Left lobe of liver (tissue), 2 donors: ENCODE measurements at places on chromosomes 1 and 21.

- DNase-seq = no peak
Observed at GRCh38 chr1:117674521-117675400, 68.9 kb downstream of the TENT5C start.

DNA sequence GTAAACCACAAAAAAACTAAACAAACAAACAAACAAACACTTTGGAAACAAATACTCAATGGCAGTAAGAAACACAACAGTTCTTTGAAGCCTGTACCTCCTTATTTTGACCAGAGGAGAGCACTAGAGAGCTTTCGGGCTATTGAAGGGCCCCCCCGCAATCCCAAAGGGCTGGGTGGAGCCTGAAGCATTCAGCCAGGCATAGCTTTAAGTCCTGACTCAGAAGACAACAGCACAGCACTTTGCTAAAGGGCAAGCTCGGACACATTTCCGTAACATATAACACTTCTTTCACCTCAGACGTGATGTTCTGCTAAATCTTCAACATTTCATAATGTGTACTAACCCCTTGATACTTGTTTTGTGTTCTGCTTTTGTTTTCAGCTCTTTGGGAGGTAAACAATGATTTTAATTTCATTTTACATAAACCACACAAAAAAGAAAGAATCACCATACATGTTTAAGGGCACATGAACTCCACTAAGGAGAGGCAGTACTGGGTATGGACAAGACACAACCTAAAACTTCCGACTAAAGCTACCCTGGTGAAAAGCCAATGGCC, 9.7 kb upstream of the SHCBP1L start:
- peak; percentile 72 for DNase-seq

- DNase-seq = no peak
Observed at GRCh38 chr1:226405411-226405988, 2.4 kb downstream of the PARP1 start.

DNA sequence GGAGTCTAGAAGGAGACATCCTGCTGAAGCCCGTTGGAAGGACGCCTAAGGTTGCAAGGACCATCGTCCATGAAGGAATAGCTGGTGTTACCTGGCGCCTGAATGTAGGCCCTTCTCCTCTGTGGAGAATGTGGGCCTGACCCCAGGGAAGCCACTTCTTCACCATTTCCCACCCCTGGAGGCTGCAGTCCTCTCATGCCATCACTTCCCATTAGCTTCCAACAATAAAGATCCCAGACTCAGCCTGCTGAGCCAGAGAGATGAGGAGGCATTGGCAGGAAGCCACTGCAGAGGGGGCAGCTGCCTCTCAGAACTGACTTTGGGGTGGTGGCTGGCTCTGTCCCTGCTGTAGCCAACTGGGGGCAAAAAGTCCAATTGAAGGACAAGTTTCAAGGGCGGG, 21.3 kb upstream of the KCNE2 start:
- no peak for DNase-seq

DNA sequence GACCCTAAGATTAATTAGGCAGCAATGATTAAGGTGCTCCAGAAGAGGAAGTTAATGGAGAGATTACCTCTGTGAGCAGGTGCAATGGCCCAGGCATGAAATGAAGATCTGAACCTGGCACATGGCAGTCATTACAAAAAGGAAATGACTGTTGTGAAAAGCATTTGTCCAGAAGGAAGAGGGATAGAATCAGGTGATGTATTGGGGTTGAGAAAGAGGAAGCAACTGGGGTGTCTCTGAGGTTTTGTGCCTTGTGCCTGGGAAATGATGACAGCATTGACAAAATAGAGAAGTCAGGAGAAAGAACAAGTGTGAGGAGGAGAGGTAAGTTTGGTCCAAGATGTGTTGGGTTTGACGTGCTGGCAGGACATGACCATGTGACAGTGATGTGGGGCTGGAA, 5.6 kb downstream of the CRCT1 start:
- DNase-seq = no peak

- DNase-seq = no peak
Observed at GRCh38 chr1:54167422-54168139, 14.8 kb upstream of the CDCP2 start.

DNA sequence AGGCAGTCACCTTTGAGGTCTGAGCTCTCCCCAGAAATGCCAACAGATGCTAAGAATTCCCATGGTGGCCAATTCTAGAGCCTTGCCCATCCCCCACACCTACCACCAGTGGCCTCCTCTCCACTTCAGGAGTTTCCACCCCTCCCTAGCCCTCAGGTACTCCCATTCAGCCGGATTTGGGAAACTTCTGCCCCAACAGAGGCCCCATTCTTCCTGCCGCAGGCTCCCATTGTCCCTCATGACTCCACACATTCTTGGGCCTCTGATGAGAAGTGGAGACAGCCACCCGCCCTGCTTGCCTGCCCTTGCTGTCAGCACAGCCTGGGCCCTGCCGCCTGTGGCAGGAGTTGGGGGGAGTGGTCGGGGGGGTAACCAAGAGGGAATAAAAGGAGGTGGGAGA, 4.6 kb downstream of the BLACAT1 start:
- DNase-seq = no peak

DNA sequence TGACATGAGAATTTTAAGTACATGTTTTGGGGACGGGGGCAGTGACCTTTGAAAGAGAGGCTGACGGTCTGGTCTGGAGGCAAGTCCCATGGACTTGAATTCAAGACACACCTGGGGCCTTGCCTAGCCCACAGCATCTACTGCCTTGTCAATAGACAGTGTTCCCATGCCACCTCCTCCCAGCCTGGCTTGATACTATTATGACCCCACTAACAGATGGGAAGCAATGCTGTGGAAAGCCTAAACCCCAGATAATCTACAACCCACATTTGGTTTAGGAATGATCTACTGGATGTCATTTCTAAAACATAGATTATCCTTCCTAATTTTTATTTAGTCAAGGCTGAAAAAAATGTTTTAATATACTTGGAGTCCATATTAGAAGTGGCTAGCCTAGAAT, 17.8 kb upstream of the NFASC start:
- no peak for DNase-seq

DNA sequence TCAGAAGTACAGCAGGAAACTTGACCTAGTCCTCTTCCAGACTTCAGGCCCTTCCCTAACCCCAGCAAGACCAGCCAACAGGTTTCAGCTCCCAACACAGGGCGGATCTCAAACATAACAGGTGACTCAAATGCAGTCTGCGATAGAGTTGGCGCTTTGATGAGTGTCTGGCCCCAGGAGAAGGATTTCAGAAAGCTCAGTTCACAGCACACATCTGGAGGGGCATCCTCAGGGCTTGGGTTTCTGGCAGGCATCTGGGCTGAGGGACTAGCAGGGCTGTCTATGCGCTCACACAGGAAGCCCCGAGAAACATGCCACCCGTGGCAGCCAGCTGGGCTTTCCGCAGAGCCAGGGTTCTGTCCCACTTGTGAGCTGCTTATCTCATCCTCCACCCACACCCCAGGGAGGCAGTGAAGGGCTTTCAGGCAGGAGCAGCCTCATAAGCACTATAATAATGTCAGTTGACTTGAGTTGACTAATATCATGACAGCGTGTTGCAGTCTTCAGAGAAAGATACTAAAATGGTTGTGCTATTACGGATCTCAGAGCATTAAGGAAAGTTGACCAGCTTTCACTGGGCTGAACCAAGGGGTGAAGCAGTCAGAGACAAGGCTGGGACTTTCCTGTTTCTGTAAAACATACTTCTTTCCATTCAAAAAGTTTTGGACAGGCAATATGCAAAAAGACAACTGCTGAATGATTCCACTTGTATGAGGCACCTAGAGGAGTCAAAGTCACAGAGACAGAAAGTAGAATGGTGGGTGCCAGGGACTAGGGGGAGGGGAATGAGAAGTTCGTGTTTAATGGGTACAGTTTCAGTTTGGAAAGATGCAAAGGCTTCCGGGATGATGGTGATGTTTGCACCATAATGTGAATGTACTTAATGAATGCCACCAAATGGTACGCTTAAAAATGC, 233.0 kb upstream of the IRF2BP2 start:
- DNase-seq = no peak

GRCh38 chr21:33544451-33545195, 1.8 kb downstream of the SON start:
- DNase-seq = no peak

- no peak for DNase-seq
Observed at GRCh38 chr1:170768929-170769328, 105.0 kb downstream of the PRRX1 start.

GRCh38 chr1:244970236-244970743, 105.9 kb upstream of the HNRNPU start:
- DNase-seq = peak; percentile 81

- peak; percentile 79 for DNase-seq
Observed at GRCh38 chr1:207868774-207869721, 41.9 kb downstream of the CD34 start.

GRCh38 chr1:41152622-41153044, 89.5 kb downstream of the SCMH1 start:
- no peak for DNase-seq

- no peak for DNase-seq
Observed at GRCh38 chr1:218459450-218459849, 114.3 kb downstream of the TGFB2 start.

GRCh38 chr1:90068611-90069280, 73.8 kb downstream of the ZNF326 start:
- DNase-seq = no peak

- no peak for DNase-seq
Observed at GRCh38 chr1:114025609-114026401, 46.5 kb downstream of the OLFML3 start.

DNA sequence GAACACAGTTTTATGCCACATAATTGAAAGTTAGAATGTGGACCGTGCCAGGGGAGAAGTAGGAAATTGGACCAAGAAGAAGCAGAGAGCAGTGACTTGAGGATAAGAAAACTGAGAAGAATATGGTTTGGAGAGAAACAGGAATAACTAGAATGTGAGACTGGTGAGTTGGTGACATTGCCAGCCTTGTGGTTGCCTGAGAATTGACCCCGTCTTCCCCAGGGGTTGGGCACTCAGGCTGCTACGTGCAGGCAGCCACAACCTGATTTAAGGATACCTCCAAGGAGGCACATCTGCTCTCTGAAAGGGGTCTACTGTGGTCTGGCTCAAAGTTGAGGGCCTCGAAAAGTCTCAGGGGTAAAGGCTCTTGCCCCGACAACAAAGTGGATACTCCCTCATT, 112.1 kb upstream of the ARTN start:
- DNase-seq = no peak

DNA sequence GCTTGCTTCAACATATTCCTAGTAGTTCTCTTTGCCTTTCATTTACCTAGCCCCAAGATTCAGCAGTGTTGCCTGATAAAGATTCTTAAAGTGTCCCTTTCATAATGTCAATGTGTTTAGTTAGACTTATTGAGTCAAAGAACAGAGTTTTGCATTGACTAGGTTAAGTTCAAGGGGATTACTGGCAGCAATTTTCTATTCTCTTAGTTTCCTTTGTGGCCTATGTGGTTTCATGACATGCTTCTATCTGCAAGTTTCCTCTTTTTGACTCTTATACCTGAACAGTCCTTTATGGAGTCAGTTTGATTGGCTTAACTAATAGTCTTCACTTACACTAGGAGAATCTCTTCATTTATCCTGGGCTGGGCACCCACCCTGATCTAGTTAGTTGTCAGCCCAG, 151.3 kb downstream of the ADGRL4 start:
- no peak for DNase-seq

- peak; percentile 66 for DNase-seq
Observed at GRCh38 chr1:224644553-224645154, 28.5 kb downstream of the CNIH3 start.

GRCh38 chr1:225857256-225857655, 24.9 kb downstream of the TMEM63A start:
- DNase-seq = no peak

- DNase-seq = no peak
Observed at GRCh38 chr1:5979536-5980313, 12.5 kb downstream of the NPHP4 start.

DNA sequence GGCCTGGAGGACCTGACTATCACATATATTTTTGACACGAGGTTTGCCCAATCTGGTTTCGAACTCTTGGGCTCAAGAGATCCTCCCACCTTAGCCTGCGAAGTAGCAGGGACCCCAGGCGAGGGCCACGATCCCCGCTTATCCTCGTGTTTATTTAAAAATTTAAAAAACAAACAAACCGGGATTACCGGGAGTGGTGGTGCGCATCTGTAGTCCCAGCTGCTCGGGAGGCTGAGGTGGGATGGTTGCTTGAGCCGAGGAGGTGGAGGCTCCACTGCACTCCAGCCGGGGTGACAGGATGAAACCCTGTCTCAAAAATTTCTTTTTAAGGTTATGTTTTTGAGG, 452 bp upstream of the EXOSC10 start:
- no peak for DNase-seq

DNA sequence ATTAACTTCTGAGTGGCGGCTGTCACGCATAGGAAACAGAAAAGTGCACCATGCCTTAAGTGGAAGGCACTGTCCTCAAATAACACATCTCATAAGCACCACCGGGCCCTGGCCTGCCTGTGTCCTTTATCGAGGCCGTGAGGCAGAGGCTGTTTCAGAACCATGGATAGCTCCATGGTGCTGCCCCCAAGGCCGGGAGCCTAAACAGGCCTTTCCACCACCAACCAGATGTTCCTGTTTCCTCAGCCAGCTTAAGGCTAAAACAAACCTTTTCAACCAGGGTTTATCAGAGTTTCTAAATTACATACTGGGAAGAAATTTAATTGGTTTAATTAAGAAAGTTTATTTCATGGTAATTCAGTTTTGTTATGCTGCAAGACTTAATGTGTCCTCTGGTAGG, 114.4 kb downstream of the DMRTA2 start:
- DNase-seq = no peak

DNA sequence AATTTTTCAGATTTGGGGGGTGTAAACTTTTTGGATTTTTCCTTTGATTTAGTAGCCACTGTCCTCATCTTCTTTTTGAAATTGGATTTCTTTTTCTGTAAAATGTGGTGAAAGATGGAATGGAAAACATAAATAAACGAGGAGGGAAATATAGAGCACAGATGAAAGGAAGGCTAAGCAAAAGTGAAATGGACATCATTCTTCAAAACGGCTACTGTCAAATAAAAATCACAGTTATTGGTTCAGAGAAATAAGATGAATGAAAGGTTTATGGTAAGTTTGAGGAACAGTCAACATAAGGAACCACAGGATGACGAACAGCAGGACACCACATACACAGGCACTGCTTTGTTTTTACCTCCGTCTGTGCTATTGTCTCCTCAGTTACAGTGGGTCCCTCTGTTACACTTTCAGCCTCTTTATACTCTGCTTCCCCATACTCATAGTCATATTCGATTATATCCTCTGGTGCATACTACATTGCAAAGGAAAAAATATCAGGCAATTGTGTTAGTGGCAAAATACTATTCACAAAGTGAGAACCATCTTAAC, 82.4 kb downstream of the COL11A1 start:
- DNase-seq = no peak

DNA sequence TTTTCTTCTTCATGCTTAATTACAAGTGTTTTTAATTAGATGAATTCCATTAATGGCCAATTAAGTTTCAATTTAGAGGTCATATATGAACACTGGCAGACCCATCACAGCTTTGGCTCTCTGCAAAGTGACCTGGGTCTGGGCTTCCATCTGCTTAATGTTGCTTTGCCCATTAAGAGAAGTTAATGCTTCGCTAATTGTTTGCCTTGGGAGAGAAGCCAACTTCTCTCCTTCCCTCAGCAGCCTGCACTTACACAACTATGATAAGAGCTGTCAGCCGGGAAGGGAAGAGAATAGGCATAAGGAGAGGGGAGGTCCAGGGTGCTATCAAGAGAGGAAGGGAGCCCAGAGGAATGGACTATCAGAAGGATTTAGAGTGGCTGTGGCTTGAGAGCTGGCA, 29.0 kb upstream of the CCDC190 start:
- DNase-seq = no peak
